Left kidney (tissue), 8 donors: ENCODE measurements at places on chromosomes 16 and 17.

DNA sequence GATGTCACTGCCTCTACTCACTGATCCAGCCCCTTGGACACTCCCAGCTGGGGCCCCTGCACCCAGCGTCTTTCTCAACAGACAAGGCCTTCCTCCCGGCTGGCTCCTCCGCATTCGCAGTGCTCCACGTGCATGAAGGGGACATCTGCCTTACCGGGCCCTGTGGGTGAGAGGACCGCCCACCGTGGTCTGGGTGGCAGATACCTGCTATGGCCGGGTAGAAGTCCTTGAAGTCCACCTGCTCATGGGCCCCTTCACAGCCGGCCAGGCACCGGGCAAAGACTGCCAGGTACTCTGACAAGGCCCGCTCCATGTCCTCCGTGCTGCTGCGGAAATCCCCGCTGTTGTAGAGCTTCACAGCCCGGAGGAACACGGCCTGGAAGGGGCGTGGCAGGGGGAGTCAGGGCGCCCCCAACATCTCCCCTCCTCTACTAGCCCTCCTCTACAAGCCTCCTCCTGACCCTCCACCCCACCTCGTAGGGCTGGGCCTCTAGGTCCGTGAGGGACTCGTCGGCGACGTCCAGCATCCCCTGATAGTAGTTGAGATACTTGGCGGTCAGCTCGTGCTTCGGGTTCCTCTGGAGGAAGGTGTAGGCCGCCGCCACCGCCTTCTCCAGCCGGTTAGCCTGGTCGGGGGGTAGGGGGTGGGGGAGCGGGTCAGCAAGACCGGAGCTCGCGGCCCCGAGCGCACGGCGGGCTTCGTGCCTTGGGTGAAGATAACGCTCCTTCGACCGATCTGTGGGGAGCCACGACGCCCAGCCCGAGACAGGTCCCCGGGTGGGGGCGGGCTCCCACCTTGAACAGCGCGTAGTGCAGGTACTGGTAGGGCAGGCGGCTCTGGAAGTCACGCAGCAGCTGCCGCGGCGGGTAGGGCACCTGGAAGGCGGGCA is 845 bp downstream of the P3H4 start:
- no peak for DNase-seq

GRCh38 chr17:38559051-38559879 is 46.5 kb downstream of the SRCIN1 start:
- peak; percentile 74 for DNase-seq

DNA sequence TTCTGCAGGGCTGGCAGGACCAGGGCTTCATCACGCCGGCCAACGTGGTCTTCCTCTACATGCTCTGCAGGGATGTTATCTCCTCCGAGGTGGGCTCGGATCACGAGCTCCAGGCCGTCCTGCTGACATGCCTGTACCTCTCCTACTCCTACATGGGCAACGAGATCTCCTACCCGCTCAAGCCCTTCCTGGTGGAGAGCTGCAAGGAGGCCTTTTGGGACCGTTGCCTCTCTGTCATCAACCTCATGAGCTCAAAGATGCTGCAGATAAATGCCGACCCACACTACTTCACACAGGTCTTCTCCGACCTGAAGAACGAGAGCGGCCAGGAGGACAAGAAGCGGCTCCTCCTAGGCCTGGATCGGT is 1.4 kb downstream of the CDK5R1 start:
- DNase-seq = no peak

GRCh38 chr16:78386557-78387324 is 287.3 kb downstream of the WWOX start:
- peak; percentile 54 for DNase-seq

DNA sequence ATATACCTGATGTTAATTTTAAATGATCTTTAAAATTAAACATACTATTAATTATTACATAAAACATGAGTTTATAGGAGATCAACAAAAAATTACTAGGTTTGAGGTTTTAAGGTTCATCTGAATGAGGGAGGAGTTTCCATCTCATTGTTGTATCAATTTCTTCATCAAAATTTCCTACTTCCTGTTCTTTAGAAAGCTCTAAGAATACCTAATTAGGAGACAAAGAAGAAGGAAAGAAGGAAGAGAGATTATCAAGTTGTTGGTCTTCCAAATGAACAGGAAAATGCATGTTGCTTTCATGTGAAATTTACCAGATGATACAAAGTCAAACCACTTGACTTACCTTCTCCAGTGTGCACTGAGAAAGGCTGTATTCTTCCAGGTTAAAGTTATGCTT is 18.1 kb upstream of the ABCA9 start:
- no peak for DNase-seq

DNA sequence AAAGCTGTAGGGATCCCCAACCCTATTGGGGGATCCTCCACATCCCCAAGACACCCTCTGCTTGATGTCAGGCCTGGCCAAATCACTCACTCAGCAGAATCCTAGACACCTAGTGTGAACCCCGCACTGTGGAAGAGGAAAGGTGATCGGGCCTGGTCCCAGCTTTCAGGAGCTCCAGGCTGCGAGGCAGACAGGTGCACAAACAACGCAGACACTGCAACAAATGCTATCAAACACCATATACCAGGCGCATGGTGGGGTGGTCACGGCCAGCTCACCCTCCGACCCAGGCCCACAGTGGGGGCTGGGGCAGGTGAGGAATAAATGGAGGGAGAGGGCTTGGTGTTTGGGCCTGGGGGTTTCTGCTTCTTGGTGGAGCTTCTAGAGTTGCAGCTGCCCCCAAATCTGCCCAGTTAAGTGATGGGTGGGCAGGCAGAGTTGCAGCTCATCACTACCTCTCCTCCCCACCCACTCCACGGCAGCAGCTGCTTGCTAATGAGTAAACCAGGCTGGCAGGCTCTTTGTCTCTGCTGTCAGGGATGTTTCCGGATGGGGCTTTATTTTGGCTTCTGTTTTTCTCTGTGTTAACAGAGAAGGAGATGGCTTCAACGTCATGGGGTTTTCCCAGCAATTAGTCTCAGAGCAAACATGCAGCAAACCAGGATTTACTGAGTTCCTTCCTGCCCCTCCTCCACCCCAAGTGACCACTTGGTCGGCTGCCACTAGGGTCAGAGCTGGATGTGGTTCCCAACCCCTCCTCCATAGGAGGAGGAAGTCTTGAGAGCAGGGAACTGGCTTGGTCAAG is 46.6 kb downstream of the PECAM1 start:
- DNase-seq = peak; percentile 70

- DNase-seq = no peak
These were observed 251.4 kb downstream of the SOX9 start for GRCh38 chr17:72372185-72372584.

- DNase-seq = no peak
These were observed 316.6 kb downstream of the SLC39A11 start for GRCh38 chr17:72775919-72776318.

DNA sequence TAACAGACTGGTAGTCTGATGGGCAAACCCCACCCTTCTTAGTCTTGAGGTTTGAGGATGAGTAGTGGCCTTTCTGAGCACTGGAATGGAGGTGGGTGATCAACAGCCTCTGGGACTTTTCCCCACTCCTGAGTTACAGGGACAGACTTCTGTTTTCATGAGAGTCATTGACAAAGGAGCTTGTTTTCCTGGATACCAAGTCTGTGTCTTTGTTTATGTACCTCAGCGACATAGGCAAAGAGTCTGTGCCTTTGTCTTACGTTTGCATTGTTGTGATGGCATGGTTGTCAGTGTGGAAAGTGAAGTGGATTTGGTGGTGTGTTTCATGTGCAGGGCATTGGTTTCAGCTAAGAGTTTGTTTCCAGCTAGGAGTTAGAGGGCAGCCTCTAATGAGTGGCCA is 17.5 kb downstream of the EPN2 start:
- DNase-seq = no peak

DNA sequence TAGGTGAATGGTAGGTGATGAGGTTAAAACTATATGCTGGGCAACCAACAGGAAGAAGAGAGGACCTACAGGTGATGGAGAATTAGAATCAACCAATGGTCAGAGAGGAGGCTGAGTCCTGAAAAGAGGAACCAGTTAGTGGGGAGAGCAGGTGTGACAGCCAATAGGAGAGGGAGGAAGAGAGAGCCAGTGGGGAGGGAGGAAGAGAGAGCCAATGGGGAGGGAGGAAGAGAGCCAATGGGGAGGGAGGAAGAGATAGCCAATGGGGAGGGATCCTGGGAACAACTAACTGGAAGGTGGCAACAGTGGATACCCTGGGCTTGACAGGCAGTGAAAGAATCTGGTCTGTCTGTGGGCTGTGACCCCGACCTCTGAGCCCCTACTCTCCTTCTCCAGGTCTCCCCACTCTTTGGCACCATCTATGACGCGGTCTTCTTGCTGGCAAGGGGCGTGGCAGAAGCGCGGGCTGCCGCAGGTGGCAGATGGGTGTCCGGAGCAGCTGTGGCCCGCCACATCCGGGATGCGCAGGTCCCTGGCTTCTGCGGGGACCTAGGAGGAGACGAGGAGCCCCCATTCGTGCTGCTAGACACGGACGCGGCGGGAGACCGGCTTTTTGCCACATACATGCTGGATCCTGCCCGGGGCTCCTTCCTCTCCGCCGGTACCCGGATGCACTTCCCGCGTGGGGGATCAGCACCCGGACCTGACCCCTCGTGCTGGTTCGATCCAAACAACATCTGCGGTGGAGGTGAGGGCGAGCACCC is 3.7 kb downstream of the GUCY2D start:
- DNase-seq = no peak

DNA sequence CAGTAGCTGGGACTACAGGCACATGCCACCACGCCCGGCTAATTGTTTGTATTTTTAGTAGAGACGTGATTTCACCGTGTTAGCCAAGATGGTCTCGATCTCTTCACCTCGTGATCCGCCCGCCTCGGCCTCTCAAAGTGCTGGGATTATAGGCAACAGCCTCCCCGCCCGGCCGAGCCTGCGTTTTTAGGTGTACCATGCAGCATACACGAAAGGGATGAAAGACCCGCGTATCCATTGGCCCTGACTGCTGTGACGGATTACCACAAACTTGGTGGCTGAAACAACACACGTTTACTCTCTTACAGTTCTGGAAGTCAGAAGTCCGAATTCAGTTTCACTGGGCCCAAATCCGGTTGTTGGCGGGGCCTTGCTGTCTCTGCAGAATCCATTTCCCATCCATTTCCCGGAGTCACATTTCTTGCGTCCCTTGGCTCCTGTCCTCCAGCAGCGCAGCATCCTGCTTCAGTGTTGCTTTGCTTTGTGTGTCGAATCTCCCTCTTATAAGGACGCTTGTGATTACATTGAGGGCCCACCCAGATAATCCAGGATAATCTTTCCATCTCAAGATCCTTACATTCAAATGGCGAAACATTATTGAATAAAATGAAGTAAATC is 8.3 kb upstream of the GUCY2D start:
- DNase-seq = no peak

DNA sequence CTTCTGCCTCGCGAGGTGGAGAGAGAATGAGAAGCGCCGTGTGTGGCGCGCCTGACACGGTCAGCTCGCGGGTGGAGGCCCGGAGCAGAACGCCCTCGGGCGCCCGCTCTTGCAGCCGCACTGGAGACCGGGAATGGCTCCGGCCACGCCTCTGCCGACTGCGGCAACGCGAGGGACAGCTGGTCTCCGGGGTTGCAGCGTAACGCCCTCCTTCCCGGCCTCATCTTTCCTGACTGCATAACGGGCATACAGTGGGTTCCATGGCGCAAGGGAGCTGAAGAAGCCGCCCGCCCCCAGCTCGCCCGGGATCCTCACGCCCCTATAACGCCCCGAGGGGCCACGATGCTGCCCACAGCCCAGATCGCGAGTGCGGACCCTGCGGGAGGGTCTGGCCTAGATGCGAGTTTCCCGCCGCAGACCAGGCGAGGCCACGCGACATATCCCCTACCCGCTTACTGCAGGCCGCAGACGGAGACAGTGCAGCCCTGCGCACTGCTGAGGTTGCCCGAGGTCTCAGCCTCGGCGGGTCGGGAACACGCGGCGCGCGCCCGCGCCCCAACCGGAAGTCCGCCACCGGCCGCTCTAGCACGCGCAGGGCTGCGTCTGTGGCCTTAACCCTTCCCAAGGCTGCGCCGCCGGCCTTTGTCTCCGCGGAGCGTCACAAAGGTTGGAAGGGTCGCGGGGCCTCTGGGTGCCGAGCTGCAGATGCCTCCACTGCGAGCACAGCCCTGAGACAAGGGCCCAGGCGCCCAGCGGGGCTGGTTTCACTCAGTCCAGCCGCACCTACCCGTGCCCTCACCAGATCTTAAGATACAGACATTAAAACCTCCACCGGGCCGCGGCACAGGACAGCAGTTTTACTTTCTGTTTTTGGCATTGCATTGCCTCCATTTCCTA is 18.8 kb downstream of the BCL7C start:
- peak; percentile 90 for DNase-seq

DNA sequence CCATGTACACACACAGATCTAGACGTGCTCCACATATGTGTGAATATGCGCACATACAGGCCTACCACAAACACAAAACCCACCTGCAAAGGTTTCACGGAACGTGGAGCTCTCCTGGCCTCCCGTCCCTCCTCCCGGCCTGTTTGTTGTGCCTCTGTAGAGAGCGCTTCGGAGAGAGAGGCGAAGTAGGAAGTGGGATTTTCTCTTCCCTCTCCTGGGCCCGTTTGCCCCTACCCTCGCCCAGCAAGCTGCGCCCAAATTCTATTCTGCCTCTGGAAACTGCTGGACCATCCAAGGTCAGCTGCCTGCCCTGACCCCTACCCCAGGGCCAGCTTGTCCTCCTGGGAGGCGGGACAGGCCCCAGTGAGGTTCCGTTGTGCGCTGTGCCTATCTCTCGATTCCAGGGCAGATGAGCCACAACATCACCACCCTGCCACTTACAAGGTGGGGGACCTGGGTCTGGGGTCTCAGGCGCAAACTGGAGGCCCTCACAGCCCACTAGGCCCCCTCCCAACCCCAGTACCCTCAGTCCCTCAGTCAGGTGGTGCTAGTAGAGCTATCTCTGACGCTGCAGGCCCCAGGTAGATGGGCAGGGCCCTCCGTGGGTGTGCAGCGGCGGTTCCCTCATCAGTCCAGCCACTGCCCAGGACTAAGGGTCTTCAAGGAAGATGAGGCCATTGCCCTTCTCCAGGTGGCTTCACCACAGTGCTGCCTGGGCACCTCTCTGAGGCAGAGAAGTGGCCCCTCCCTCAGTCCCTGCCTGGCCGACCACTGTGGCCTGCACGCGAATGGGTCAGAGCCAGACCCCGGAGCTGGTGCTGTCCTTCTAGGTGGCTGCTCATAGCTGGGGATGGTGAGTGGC is 54.2 kb downstream of the BEAN1 start:
- no peak for DNase-seq

- no peak for DNase-seq
These were observed 161.0 kb downstream of the CBLN1 start for GRCh38 chr16:49120631-49121030.

GRCh38 chr17:28982131-28982793 is 23.6 kb downstream of the SEZ6 start:
- no peak for DNase-seq

GRCh38 chr17:42519546-42520491 is 16.2 kb upstream of the NAGLU start:
- peak; percentile 88 for DNase-seq

DNA sequence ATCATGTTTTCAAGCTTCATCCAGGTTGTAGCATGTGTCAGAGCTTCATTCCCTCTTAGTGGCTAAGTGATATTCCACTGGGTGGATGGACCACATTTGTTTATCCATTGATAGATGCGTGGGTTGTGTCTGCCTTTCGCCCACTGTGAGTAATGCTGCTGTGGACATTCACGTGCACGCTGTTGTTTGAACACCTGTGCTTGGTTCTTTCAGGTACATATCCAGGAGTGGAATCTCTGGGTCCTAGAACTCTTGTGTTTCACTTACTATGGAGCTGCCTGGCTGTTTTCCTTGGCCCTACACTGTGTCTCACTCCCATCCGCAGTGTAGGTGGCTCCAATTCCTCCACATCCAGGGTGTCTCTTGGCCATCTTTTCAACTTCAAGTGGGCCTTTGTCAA is 224.2 kb downstream of the C16orf95 start:
- DNase-seq = no peak

GRCh38 chr17:740240-741017 is 8.0 kb downstream of the TLCD3A start:
- no peak for DNase-seq
